Hematopoietic multipotent progenitor cell treated with erythropoietin and hydrocortisone succinate and interleukin-3 and kit ligand, for 6 days (in vitro differentiated cells): ENCODE measurements at places on chromosomes 11 and 22.

GRCh38 chr11:66240781-66241136, 27.7 kb upstream of the RAB1B start:
- no peak for DNase-seq

DNA sequence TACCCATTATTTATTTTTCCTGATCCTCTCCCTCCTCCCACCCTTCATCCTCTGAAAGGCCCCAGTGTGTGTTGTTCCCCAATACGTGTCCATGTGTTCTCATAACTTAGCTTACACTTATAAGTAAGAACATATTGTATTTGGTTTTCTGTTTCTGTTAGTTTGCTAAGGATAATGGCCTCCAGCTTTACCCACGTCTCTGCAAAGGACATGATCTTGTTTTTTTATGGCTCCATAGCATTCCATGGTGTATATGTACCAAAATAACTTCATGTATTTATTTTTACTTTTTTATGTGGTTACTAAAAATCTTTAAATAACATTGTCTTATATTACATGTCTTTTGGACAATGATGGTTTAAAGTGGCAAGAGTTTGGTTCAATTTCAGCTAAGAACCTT, 15.2 kb downstream of the PDGFD start:
- no peak for DNase-seq

- peak; percentile 63 for DNase-seq
Measured at GRCh38 chr11:36409152-36409816, 100.8 kb downstream of the TRAF6 start.

GRCh38 chr22:17647991-17648390, 9.4 kb downstream of the BCL2L13 start:
- peak; percentile 52 for DNase-seq

DNA sequence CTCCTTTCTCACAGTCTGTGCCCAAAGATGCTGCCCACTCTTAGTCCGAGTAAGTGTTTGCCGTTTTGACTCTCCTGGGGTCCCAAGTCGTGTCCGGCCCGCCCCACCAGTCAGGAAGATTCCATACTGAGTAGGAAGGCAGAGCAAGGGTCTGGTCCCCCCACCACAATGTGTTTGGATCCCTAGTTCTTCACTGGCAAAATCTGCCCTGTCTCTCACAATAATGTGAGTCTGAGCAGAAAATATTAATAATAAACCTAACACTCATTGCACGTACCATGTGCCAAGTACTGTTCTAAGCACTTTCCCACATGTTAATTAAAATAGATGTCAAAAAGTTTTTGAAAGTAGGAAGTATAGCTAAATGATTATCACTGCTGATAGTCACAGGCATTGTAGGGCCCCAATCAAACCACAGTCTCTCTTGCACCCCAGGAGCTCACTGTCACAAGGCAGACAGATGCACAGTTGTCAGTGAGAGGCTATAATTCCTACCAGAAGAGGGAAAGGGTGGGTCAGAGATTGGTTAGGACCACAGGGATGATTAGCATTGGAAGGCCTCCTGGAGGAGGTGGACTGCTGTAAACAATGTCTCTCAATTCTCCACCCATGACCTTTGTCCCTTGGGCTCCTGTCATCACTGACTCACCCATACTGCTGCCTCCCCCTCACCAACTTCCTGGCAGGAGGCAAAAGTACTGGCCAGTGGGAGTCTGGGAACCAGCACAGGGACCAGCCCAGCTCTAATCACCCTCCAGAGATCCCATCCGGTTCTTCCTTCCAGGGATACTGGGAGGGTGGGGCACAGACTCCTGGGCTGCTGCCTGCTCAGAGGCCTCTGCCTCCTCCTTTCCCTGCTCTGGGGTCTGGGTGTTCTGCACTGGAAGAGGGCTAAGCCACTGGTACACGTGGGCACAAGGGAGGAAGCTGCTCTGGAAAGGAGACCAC, 1.0 kb upstream of the POLD4 start:
- peak; percentile 69 for DNase-seq

GRCh38 chr22:22130953-22131608, 113.5 kb upstream of the VPREB1 start:
- DNase-seq: no peak

DNA sequence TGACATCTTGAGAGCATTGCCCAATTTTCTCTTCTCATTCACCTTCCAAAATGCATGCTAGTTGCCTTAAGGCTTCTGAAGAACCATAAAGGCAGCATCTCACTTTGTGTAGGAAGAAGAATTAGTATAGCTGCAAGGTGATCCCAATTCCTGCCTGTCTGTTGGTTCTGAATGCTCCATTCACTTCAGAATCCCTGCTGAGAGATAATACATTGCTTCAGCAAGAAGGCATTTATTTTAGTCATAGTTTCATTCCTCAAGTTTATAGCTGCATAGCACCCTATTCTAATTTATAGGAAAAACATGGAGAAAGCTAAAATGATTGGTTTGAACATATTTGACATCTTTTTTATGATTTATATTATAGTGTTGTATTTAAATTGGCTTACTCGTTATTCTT, 181.3 kb downstream of the METTL15 start:
- DNase-seq: no peak

- no peak for DNase-seq
Measured at GRCh38 chr22:27575348-27575747, 226.2 kb downstream of the MN1 start.

- DNase-seq: no peak
Measured at GRCh38 chr11:79291948-79292347, 148.9 kb downstream of the TENM4 start.

DNA sequence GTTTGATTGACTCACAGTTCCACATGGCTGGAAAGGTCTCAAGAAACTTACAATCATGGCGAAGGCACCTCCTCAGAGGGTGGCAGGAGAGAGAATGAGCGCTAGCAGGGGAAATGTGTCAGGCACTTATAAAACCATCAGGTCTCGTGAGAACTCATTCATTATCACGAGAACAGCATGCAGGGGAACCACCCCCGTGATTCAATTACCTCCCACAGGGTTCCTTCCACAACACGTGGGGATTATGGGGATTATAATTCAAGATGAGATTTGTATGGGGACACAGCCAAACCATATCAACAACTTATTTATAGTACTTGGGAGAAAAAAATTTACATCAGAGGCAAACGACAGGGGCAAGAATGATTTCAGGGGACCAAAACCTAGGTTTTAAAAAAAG, 3.0 kb downstream of the ME3 start:
- DNase-seq: no peak

GRCh38 chr11:36558571-36559413, 9.0 kb upstream of the RAG1 start:
- DNase-seq: no peak

DNA sequence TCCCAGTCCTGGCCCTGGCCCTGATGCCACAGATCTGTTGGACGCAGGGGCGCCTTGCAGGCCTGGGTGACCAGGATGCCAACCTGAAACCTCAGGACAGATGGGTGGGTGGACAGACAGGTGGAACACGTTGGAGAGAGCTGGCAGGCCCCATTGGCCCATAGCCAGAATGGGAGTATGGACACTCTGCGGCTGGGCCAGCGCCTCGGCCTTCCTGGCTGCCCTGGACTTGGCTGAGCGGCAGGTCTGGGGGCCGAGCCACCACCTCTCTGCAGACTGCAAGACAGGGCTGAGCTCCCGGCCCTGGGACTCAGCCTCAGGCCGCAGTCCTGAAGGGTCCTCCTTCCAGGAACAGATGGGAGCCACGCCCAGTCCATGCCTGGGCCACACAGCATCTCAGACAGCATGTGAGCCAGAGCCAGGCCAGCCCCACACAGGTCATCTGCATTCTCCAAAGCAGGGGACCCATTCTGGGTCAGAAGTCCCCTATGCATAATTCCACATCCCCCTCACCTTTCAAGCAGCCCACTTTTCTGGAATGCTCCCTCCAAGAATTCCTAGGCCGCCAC, 14.1 kb downstream of the WNT7B start:
- DNase-seq: no peak

DNA sequence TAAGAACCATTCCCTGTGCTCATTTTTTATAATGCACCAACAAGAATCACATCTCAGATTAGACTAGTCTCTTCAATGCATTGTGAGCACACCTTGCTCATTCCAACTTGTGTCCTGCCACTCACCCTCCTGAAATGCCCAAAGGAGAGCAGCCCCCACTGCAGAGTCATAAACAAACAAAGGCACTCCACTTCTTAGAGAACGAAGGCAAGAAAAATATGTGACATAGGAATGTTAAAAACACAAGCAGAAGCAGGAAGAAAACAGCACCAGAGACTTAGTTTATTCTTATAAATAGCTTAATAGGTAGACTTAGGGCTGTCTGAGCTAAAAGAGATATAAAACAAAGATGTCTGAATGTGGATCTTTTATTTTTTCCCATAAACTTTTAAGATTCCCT, 57.2 kb downstream of the GUCY1A2 start:
- no peak for DNase-seq

GRCh38 chr11:109641549-109641948, 219.6 kb downstream of the C11orf87 start:
- DNase-seq: peak; percentile 24

GRCh38 chr11:24645563-24645962, 148.7 kb downstream of the LUZP2 start:
- DNase-seq: no peak

DNA sequence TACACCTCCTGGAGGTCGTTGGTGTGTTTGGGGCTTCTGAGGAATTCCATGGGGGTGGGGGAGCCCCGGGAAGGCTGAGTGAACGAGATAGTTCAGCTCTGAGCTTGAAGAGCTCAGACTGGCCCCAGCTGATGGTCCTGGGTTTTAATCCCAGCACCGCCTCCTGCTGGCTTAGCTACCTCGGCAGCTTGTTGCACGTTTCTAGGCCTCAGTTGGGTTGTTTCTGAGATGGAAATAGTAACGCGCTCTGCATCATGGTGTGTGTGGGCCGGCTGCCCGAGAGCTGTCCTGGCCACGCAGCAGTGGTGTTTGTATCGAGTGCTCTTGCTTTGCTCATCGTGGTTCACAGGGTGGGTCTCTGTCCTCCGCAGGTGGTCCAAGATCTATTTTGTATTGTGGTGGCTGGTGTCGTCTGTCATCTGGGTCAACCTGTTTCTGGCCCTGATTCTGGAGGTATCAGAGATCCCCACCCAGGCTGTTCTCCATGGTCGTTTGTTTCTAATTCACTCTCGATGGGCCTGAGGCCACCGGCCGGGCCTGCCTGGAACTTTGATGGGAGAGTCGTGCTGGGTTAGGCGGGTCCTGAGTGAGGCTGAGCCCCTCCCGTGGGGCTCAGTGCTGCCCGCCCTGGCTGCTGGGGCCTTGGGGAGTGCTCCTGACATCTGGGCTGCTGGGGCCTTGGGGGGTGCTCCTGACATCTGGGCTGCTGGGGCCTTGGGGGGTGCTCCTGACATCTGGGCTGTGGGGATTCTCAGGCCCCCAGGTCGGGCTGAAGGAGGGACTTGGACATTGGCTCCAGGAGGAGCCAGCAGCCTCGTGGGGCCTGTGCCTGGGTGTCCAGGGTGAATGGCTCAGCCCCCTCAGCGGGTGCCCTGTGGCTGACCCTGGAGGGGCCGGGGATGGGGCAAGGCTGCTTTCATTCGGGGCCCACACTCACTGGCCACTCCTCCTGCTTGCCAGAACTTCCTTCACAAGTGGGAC, 37.7 kb downstream of the TPCN2 start:
- DNase-seq: peak; percentile 43

DNA sequence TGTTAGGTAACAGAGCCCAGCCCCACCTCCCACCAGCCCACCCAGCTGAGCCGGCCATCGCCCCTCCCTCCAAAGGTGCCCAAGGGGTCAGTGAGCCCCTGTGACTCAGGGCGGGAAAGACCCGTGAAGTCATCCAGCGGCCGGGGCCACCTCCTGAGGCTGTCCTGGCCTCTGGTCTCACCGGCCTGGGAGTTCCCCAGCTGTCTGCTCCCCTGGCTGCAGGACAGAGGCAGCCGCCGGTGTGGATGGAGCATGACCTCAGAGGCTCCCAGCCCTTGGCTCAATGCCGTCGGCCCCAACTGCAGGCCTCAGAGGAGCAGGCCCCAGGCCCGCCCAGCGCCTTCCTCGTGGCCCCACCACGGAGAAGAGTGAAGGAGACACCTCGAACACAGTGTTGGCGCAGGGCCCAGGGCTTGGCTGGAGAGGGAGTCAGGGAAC, 28.7 kb downstream of the RPL3 start:
- no peak for DNase-seq

DNA sequence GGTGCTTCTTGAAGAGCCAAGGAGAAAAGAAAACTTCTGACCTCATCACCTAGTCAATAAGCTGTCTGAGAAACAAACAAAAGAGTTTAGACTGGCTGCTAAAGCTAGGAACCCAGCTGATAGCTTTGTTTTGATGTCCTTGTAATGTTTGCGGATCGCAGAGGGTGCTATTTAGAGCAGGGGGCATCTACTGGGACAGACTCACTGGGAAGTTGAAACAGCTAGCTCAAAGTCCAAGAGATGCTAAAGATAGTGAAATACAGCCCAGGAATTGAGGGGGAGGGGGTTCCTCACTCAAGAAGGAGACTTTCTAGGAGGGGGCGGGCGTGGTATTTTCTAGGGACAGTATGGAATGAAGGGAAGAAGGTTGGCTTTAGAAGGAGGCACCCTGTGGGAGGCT, 18.9 kb downstream of the ZBTB16 start:
- no peak for DNase-seq

DNA sequence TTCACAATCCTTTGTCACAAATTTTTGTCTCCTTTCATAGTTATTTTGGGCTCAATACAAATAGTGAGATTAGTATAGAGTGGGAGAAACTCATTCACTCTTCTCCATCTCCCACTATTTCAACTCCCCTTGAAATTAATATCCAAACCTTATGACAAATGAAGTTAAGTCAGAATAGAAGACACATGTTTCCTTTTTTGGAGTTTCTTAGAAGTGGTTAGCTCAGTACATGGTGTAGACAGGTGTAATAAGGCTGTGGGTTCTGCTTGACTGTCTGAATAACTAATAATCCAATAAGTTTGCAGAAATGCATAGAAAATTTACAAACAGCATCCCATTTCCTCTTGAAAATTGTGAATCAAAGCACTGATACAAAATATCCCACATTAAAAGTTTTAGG, 10.8 kb upstream of the HSPA8 start:
- DNase-seq: no peak

DNA sequence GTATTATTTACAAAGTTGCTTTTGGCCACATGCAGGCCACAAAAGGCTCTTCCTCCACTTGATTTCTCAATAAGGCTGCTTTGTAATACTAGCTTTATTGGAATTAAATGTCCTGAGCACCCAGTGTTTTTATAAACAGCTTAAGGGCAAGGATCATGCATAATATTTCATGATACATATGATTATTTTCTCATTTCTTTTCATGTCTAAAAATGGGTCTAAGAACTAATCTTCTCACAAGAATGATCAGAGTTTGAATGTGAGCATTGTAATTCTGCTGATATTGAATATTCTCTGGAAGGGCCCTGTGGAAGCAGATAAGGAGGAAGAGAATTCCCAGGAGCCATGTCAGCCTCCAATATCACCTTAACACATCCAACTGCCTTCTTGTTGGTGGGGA, at the start of gene OR52K2:
TSS of gene OR52K2 (plus strand) at position 301 of the 400 bp plus-strand sequence. CDS start at position 346, 45 bp downstream.
- no peak for DNase-seq
